ENCODE measurements at places on chromosomes 1 and 21.
A peak's percentile ranks its signal among the peaks of the same experiment; 100 is the strongest.

GRCh38 chr1:2587071-2587859 lies 688 bp downstream of the PRXL2B start:
- DNase-seq = no peak

GRCh38 chr1:201020040-201020591 lies 3.4 kb downstream of the KIF21B start:
- DNase-seq = peak; percentile 86

GRCh38 chr1:2046174-2046917 lies 3.9 kb upstream of the PRKCZ start:
- peak; percentile 81 for DNase-seq

GRCh38 chr1:59556802-59557548 lies 257.8 kb upstream of the HOOK1 start:
- DNase-seq = no peak
